ENCODE measurements at places on chromosomes 7 and 10.

GRCh38 chr7:152886579-152887117, 127.1 kb downstream of the ACTR3B start:
- no peaks in the 10 kb centered on the region for H3K36me3 ChIP-seq
- H3K27me3 ChIP-seq: no peaks in the 10 kb centered on the region
- no peaks in the 10 kb centered on the region for H3K4me1 ChIP-seq
- no peak overlapping the region for H3K27ac ChIP-seq
- H3K4me3 ChIP-seq: no peak overlapping the region

GRCh38 chr7:103772171-103772773, 217.2 kb downstream of the RELN start:
- no peak overlapping the region for H3K4me3 ChIP-seq
- DNase-seq: no peak
- H3K36me3 ChIP-seq: no peaks in the 10 kb centered on the region
- H3K27ac ChIP-seq: no peak overlapping the region
- peaks cover 2% of the 10 kb centered on the region for H3K27me3 ChIP-seq

- no peak overlapping the region for H3K4me3 ChIP-seq
- H3K4me1 ChIP-seq: no peaks in the 10 kb centered on the region
- H3K27ac ChIP-seq: no peak overlapping the region
- no peaks in the 10 kb centered on the region for H3K36me3 ChIP-seq
Measured at GRCh38 chr7:35570937-35571336, 124.0 kb downstream of the HERPUD2 start.

DNA sequence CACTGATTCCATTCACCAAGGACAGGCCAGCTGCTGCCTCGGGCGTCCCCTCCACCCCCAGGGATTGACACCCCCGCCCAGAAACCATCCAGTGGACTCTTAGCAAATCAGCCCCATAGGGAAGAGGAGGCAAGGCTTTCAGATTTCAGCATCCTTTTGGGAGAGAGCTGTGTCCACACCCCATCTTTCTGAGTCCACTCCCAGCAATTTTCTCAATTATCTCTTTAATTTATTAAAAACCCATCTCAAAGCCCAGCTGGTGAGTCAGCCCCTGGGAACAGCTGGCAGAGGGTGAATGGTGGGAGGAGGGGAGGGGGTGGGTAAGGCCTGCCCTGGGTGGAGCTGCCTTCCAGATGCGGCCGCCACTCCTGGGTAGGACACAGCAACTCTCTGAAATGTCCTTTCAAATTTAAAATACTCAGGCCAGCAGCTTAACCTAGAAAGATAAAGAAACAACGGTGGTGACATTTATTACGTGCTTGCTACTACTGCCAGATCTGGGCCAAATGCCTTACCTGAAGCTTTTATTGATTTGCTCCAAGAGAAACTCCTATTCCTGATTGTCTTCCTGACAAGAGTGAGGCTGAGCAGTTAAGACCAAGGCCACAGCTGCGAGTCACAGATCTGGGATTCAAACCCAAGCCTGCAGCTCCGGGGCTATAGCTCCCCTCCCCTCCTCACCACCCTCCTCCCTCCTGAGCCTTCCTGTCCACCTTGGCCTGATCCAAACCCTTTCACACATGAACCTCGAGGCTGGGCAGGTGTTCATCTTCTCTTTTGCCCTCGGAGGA, 120.4 kb downstream of the RGS10 start:
- H3K27ac ChIP-seq: no peak overlapping the region

DNA sequence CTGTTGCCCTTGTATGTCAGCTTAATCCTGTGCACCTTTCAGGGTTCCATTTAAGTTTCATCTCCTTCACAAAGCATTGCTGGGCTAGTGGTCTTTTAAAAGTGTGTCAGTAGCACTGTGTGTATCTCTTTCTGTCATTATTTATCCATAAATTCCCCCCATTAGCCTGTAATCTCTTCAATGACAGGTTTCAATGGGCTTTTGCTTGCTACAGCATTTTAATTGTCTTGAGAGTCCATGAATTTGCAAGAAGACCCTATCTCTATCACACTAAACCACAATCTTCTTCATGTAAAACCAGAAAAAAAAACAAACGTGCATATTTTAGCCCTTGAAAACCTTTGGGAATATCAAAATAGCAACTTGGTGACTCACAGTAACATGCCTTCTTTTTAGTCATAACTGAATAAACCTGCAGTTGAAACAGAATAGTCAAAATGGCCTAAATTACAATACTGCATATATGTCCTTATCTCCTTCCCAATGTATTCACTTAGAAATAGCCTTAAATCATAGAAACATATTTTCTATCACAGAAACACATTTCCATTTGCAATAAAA, 118.6 kb downstream of the PON1 start:
- H3K36me3 ChIP-seq: no peaks in the 10 kb centered on the region
- no peaks in the 10 kb centered on the region for H3K27me3 ChIP-seq
- H3K27ac ChIP-seq: no peak overlapping the region
- no peak overlapping the region for H3K4me3 ChIP-seq
- H3K4me1 ChIP-seq: no peaks in the 10 kb centered on the region
- DNase-seq: no peak

- H3K36me3 ChIP-seq: no peaks in the 10 kb centered on the region
- H3K4me3 ChIP-seq: no peak overlapping the region
- no peak overlapping the region for H3K27ac ChIP-seq
- H3K4me1 ChIP-seq: no peaks in the 10 kb centered on the region
- no peak for DNase-seq
- H3K27me3 ChIP-seq: no peaks in the 10 kb centered on the region
Measured at GRCh38 chr7:111266613-111267012, 175.7 kb downstream of the LRRN3 start.

GRCh38 chr7:41592794-41593193, 110.1 kb downstream of the INHBA start:
- no peaks in the 10 kb centered on the region for H3K4me1 ChIP-seq
- no peak overlapping the region for H3K27ac ChIP-seq
- no peaks in the 10 kb centered on the region for H3K36me3 ChIP-seq

- H3K36me3 ChIP-seq: no peaks in the 10 kb centered on the region
- DNase-seq: no peak
Measured at GRCh38 chr7:117004899-117005298, 51.6 kb downstream of the ST7 start.

- no peak for DNase-seq
- H3K4me3 ChIP-seq: no peak overlapping the region
- H3K27ac ChIP-seq: no peak overlapping the region
Measured at GRCh38 chr10:128896963-128897362, 570.1 kb upstream of the MGMT start.

DNA sequence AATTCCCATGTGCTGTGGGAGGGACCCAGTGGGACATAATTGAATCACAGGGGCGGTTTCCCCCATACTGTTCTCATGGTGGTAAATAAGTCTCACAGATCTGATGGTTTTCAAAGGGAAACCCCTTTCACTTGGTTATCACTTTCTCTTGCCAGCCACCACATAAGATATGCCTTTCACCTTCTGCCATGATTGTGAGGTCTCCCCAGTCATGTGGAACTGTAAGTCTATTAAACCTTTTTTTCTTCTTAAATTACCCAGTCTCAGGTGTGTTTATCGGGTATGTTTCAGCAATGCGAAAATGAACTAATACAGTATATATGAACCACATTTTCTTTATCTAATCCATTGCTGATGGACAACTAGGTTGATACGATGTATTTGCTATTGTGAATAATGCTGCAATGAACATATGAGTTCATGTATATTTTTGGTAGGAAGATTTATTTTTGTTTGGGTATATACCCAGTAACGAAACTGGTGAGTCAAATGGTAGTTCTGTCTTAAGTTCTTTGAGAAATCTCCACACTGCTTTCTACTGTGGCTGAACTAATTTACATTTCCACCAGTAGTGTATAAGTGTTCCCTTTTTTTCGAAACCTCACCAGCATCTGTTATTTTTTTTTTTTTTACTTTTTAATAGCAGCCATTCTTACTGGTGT, 70.0 kb upstream of the HGF start:
- no peak for DNase-seq
- no peaks in the 10 kb centered on the region for H3K4me1 ChIP-seq
- no peaks in the 10 kb centered on the region for H3K36me3 ChIP-seq
- H3K4me3 ChIP-seq: no peak overlapping the region

GRCh38 chr7:152050547-152050971, 25.1 kb downstream of the GALNT11 start:
- no peak overlapping the region for H3K27ac ChIP-seq
- no peak for DNase-seq
- H3K27me3 ChIP-seq: no peaks in the 10 kb centered on the region
- no peaks in the 10 kb centered on the region for H3K36me3 ChIP-seq
- no peak overlapping the region for H3K4me3 ChIP-seq

- H3K4me3 ChIP-seq: no peak overlapping the region
- H3K4me1 ChIP-seq: no peaks in the 10 kb centered on the region
- peak; percentile 0 for DNase-seq
- no peaks in the 10 kb centered on the region for H3K36me3 ChIP-seq
- H3K27ac ChIP-seq: no peak overlapping the region
Measured at GRCh38 chr10:4234661-4235060, 449.7 kb upstream of the KLF6 start.

DNA sequence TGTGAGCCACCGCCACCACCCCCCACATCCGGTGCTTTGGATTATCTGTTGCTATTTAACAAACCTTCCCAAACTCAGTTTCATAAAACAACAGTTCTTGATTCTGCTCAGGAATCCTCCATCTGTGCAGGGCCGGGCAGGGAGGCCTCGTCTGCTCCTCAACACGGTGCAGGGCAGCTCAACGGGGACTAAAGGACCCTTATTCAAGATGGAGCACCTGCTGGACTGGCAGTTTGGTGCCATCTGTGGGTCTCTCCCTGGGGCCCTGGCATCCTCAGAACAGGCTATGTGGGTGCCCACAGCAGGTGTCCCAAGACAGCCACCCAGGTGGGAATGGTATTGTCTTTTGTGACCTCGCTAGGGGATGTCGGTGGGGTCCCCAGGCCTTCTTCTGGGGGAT, 31.0 kb upstream of the ELFN1 start:
- no peak overlapping the region for H3K4me3 ChIP-seq
- H3K27ac ChIP-seq: no peak overlapping the region
- no peaks in the 10 kb centered on the region for H3K36me3 ChIP-seq

GRCh38 chr7:50687575-50688225, 95.0 kb downstream of the GRB10 start:
- H3K36me3 ChIP-seq: no peaks in the 10 kb centered on the region
- no peak for DNase-seq
- H3K27ac ChIP-seq: no peak overlapping the region
- no peak overlapping the region for H3K4me3 ChIP-seq
- no peaks in the 10 kb centered on the region for H3K4me1 ChIP-seq
- no peaks in the 10 kb centered on the region for H3K27me3 ChIP-seq

DNA sequence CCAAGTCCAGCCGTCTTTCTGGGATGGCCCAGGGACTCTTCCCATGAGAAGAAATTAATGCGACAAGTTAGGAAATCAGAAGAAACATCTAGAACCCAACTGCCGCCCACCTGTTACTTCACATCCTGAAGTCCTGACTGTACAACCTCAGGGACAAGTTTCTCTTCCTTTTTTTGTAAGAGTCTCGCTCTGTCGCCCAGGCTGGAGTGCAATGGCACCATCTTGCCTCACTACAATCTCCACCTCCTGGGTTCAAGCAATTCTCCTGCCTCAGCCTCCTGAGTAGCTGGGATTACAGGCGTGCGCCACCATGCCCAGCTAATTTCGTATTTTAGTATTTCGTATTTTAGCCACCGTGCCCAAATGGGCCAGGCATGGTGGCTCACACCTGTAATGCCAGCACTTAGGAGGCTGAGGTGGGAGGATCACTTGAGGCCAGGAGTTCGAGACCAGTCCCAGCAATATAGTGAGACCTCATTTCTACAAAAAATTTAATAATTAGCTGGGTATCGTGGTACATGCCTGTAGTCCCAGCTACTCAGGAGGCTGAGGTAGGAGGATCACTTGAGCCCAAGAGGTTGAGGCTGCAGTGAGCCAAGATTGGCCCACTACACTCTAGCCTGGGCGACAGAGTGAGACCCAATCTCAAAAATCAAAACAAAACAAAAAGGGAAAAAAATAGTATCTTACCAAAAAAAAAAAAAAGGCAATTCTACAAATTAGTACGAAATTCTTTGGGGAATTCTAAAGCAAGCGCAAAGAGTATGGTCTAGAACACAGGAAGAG, 20.8 kb downstream of the LAT2 start:
- peaks cover 6% of the 10 kb centered on the region for H3K4me1 ChIP-seq
- no peak overlapping the region for H3K4me3 ChIP-seq
- peaks cover 21% of the 10 kb centered on the region for H3K36me3 ChIP-seq
- DNase-seq: no peak
- no peaks in the 10 kb centered on the region for H3K27me3 ChIP-seq

DNA sequence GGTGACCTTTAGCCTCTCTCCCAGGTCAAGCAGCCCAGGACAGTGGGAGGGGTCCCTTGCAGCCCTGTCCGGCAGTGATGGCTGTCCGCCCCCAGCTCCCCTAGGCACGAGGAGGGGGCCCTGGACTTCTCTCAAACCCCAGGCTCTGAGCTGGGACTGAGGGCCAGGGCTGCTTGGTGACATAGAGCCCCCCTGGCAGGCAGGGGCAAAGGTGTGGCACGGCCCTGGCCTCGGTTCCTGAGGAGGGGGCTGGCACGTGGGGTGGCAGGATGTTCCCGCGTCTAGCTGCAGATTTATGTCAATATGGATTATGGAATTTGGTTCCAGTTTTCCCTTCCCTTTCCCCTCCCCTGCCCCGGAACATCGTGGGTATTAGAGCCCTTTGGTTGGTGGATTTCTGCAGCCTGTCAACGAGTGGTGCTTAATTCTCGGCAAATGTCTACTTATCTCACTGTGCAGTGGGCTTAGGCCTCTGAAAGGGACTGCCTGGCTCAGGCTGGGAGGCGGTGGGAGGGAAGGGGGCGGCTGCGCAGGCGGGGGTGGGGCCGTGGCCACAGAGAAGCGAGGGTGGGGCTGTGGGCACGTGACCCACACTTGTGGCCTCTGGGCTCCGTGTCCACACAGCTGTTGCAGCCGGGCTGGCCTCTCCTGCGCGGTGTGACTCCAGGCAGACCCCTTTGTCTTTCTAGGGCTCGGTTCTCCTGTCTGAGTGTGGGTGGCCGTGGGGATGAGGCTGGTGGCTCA, 19.3 kb downstream of the UNCX start:
- H3K27ac ChIP-seq: no peak overlapping the region
- no peak overlapping the region for H3K4me3 ChIP-seq
- peaks cover 59% of the 10 kb centered on the region for H3K27me3 ChIP-seq
- peaks cover 19% of the 10 kb centered on the region for H3K4me1 ChIP-seq
- DNase-seq: no peak
- no peaks in the 10 kb centered on the region for H3K36me3 ChIP-seq

GRCh38 chr10:132464256-132465192, 67.5 kb downstream of the PWWP2B start:
- no peak overlapping the region for H3K27ac ChIP-seq
- no peaks in the 10 kb centered on the region for H3K4me1 ChIP-seq
- no peaks in the 10 kb centered on the region for H3K27me3 ChIP-seq

Measured in CD4-positive, alpha-beta T cell (primary cell).